ENCODE measurements at places on chromosomes 12 and 14. TPM values are rescaled to one million over a fixed set of nuclear protein-coding genes. Genes with fewer than 3 reads are reported as not detected.

CFAP54 gene
- total RNA-seq, result 0.35 TPM

GRCh38 chr14:21536418-21537089 is 10.4 kb upstream of the SALL2 start:
- H3K4me3 ChIP-seq, result peak overlapping the region; percentile 12
- H3K36me3 ChIP-seq, result no peaks in the 10 kb centered on the region
- peaks cover 14% of the 10 kb centered on the region for H3K4me1 ChIP-seq
- DNase-seq, result no peak
- no peak overlapping the region for H3K27ac ChIP-seq

DNA sequence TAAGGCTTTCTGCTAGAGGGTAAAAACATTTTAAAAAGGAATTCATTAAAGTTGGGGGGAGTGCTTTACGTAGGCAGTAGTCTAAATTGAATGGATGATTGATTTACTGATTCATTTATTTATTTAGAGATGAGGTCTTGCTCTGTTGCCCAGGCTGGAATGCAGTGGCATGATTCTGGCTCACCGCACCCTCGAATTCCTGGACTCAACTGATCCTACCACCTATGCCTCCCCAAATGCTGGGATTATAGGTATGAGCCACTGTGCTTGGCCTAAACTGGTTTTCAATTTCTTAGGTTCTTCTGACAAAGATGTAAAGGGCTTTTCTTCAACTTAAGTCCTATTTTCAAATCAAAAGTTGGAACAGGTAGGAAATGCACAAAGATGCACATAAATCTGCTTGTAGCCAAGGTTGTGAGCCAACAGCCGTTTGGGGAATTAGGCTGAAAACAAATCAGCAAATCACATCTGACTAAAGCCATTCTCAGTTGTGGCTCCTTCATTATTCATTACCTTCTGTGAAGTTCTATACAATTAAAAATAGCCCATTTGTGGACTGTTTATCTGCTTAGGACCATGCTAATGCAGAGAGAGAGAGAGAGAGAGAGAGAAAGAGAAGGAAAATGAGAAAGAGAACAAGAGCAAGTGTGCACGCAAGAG is 218.0 kb downstream of the PPM1H start:
- peak overlapping the region; percentile 6 for H3K27ac ChIP-seq
- peak; percentile 53 for DNase-seq
- no peaks in the 10 kb centered on the region for H3K27me3 ChIP-seq
- peaks cover 43% of the 10 kb centered on the region for H3K4me1 ChIP-seq

GRCh38 chr12:6065863-6066199 is 58.6 kb downstream of the VWF start:
- H3K4me1 ChIP-seq, result peaks cover 13% of the 10 kb centered on the region
- DNase-seq, result no peak
- H3K27me3 ChIP-seq, result no peaks in the 10 kb centered on the region
- H3K36me3 ChIP-seq, result peaks cover 5% of the 10 kb centered on the region
- H3K27ac ChIP-seq, result no peak overlapping the region
